ENCODE measurements at places on chromosomes 16 and 17.

- DNase-seq = no peak
Measured at GRCh38 chr16:66427036-66427860, at the start of gene BEAN1. TSS of gene BEAN1 (plus strand) at chr16:66427295. CDS start at chr16:66437677, 10,382 bp downstream.

DNA sequence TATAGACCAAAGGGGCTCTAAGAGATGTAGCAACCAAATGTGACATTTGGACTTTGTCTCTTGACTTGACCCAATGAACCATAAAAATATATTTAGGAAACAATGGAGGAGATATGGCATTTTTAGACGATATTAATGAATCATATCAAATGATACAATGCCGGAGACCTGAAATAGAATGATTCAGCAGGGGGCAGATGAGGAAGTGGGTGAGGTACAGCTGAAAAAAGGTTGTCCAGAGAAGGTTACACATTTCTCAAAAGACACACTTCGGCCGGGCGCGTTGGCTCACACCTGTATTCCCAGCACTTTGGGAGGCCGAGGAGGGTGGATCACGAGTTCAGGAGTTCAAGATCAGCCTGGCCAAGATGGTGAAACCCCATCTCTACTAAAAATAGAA, 16.5 kb upstream of the SNN start:
- DNase-seq = no peak

GRCh38 chr17:27984816-27985215, 57.7 kb upstream of the NLK start:
- DNase-seq = no peak

DNA sequence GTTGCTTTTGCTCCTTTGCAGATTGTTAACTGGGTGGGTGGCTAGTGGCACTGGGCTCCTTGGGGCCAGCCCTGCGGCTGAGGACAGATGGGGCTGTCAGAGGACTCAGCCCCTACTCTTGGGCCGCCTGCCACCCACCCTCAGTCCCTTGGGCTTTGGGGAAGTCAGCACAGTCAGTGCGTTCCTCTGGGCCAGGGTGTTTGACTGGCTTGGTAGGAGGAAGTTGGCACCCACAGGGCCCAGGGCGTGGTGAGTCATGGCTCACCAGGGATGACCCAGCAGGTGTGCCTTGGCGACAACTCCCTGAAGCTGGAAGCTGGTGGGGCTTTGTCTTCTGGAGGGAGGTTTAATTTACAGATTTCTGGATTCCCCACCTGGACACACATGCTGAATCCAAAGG, 32.4 kb downstream of the HAPSTR1 start:
- no peak for DNase-seq

GRCh38 chr17:15287538-15288267, 22.6 kb upstream of the PMP22 start:
- no peak for DNase-seq

DNA sequence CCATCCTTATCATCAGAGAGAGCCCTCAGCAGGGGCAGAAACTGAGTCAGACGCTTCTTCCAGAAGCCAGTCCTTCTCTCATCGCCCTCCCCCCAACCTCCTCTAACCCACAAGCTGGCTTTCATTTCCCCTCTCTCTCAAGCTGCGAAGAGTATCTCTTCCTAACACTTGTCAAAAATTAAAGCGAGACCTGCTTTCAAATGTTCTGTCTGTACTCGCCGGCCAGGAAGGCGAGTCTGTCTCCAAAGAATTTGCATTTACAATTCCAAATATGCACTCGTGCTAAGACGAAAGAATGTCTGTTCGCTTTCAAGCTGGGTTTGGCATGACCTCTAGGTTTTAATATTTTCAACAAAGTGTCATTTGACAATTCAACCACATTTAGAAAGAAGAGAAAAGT, 140.4 kb downstream of the RGS9 start:
- no peak for DNase-seq

GRCh38 chr16:57807252-57807967, 5.1 kb upstream of the KIFC3 start:
- DNase-seq = no peak

DNA sequence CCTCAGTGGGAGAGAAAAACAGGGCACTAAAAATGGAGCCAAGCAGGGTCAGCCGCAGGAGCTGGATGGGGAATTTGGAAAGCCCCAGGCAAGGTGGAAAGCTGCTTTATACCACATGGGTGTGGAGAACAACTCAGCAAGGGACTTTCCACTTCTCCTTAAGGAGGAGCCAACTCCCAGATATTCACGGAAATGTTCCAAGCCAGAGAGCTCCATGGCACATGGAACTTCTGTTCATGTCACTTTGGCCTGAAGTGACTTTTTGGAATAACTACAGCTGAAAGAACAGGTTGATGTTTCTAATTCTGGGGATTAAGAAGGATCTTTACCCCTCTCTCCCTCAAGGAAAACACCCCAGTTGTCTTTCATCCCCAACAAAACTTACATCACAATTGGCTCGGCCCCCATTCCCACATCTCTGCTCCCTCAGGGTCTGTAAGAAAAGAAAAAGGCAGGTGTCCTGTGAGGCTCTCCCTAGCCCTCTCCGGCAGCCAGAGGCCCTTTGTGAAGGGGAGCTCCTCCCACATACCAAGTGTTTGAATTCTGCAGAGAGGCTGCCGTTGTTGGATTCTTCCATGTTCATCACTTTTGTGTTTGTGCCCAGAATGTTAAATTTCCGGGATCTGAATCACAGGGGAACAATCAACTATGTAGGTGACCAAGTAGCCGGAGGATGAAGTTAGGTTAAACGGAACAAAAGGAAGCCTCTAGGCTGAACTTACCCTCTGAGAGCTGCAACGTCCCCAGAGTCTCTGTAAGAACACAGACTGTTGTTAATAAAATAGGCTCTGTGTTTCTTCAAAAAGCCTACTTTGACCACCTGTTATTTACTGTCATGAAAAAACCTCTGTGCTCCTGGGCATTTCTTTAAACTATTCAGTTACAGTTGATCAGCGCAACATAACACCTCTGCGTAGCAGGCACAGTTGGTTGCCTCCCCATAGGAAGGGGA, 41.0 kb downstream of the STAT5A start:
- no peak for DNase-seq

Measured in liver (tissue), 10 donors.